Retinal pigment epithelial cell (primary cell): ENCODE measurements at places on chromosomes 3 and 15.

GRCh38 chr3:145089337-145089736, 1071.6 kb downstream of the PLOD2 start:
- no peak for DNase-seq

DNA sequence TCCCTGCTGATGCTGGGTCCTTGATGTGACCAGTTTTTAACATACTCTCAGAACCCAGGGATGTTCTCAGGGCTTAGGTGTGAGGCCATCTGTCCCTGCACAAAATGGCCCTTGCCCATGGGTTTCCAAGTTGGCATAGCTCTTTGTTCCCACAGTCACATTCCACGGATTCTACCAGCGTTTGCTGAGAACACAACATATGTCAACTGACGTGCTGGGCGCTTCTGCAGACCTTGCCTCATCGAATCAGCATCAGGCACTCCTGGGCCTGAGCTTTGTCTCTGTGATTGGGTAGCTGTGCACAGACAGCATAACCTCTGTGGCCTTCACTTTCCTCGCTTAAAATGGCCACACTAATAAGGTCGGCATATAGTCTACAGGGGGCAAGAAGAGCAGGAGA, 69.0 kb downstream of the MGLL start:
- DNase-seq: no peak

DNA sequence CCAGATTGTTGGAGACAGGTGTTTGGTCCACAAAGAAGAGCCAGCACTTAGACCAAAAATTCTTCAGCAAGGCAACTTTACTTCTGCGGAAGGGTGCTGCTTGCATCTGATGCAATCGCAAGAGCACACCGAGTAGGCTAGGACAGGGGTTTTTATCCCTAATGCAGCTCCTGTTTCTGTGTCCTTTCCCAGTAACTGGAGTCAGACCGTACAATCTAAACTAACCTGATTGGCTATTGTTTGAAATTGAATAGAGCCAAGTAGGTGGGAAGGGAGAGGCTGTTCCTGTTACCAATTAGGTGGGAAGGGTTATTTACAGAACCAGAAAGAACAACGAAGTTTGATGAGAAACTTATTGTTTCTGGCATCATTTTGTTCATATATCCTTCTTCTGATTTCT, 77.6 kb downstream of the CHCHD4 start:
- DNase-seq: no peak

DNA sequence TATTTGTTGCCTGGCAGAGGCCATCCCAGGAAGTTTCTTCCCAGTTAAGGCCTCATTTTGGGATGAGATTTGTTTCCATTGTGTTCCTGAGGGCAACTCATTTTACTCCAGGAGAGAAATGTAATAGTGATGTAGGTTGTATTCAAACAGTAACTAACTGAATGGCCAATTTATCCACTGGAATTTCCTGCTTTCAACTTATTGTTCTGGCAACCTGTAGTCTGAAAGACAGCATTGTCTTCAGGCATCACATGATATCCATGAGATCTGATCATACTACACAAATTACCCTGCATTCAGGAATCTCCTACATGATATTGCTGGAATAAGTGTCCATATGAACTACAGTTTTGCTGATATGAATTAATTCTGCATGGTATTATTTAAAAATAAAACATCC, 79.5 kb upstream of the FGF7 start:
- DNase-seq: no peak

- DNase-seq: no peak
Measured at GRCh38 chr3:69563981-69564380, 175.3 kb upstream of the MITF start.

DNA sequence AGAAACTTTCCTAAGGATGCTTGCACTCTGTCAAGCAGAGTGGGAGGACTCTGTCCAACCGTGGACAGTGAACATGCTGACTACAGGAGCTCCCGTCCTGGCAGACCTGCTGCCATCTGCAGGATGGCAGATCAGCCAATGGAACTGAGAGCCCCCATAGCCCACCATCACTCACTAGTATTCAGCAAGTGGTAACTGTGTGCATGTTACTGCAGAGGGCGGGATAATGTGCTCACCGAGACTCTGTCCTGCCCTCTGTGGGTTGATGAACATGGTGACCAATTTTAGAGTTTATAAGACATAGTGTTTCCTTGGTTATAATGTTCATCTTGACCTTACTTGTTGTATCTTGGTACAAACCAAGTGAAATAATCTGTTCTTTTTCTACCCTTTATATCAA, 11.5 kb downstream of the CSPG5 start:
- DNase-seq: no peak

GRCh38 chr3:115245899-115246298, 98.8 kb upstream of the ZBTB20 start:
- DNase-seq: no peak

DNA sequence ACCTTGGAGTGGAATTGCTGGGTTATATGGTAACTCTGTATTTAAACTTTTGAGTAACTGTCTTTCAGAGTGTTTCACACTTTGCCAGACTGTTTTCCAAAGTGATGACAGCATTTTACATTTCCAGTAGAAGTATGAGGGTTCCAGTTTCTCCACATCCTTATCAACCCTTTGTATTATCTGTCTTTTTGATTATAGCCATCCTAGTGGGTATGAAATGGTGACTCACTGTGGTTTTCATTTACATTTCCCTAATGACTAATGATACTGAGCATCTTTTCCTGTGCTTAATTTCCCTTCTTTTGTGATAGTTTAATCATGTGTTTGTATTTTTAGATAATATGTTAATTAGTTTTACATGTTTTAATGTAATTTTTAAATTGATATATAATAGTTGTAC, 138.1 kb upstream of the DAZL start:
- DNase-seq: no peak

DNA sequence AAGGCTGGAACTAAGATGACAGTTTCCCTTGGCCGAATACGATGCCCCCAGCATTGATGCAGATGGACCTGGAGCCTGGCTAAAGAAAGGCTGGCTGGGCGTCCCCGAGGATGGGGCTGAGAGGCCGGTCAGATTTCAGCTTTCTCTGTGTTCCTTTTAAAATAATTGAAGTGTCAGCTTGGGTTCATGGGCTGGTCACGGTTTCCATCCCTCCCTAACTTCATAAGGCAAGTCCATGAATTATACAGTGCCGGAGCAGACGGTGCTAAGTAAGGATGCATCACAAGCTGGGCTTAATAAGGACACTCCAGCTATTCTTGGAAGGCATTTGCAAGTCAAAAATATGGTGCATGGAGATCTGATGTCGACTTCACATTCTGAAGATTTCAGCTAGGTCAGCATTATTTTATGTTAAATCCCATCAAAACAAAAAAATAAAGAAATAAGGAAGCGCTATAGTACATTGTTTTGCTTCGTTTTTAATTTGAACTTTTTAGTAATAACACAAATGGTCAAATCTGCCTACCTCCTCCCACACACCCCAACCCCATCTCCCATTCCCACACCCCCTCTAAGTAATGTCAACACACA, 220.8 kb downstream of the RPLP1 start:
- DNase-seq: no peak

- DNase-seq: no peak
Measured at GRCh38 chr15:32880642-32881041, 162.8 kb downstream of the GREM1 start.

DNA sequence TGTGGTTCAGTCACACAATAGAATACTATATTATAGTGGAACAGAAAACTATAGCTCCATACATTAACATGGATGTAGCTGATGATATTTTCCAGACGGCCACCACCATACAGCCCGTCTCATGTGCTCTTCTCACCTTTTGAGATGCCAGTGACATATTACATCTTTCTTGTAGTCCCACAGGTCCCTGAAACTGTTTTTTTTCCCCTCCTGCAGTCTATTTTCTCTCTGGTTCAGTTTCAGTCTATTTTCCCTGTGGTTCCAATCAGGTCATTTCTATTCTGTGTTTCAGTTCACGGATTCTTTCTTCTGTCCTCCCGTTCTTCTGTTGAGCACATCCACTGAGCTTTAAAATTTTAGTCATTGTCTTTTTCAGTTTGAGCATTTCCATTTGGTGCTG, 72.2 kb downstream of the PPCDC start:
- no peak for DNase-seq

DNA sequence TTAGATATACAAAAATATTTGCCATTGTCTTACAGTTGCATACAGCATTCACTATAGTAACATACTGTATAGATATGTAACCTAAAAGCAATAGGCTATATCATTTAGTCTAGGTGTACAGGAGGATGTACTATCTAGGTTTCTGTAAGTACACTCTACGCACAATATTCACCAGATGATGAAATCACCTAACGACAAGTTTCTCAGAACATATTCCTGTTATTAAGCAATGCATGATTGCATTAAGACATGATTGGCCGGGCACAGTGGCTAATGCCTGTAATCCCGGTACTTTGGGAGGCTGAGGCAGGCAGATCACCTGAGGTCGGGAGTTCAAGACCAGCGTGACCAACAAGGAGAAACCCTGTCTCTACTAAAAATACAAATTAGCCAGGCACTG, 14.5 kb upstream of the PRKCI start:
- no peak for DNase-seq

GRCh38 chr15:100733101-100733842, 130.9 kb downstream of the ASB7 start:
- DNase-seq: no peak

- DNase-seq: no peak
Measured at GRCh38 chr3:32375596-32375930, 16.1 kb upstream of the CMTM7 start.

DNA sequence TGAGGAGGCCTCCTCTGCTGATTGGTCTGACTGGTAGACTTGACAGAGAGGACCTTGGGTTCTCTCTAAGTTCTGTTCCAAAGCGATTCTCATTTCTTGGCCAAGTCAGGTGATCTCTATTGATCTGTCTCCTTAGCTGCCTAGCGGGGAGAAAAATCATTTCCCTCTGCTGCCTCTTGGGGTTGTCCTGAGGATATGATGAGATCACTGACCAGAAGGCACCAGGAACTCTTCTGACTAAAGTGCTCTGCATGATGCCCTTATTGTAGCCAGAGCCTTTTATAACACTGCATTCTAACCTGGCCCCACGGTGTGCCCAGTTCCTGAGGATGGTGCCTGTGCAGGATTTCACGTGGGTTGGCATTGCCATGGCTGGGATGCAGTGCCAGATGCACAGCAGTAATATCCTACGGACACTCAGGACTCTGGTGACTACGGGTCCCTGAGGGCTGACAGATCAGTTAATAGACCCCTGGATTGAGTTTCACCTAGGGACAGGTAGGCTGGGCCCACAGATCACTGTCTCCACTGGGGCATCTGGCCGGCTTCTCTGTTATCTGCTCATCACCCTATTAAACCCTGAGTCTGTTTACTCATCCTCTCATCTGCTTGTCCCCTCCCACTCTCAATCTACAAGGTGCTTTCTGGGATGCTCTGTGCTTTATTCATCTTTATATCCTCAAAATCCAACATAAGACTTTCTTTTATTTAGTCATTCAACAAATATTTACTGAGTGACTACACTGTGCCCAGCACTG, 3.9 kb upstream of the HEG1 start:
- no peak for DNase-seq

DNA sequence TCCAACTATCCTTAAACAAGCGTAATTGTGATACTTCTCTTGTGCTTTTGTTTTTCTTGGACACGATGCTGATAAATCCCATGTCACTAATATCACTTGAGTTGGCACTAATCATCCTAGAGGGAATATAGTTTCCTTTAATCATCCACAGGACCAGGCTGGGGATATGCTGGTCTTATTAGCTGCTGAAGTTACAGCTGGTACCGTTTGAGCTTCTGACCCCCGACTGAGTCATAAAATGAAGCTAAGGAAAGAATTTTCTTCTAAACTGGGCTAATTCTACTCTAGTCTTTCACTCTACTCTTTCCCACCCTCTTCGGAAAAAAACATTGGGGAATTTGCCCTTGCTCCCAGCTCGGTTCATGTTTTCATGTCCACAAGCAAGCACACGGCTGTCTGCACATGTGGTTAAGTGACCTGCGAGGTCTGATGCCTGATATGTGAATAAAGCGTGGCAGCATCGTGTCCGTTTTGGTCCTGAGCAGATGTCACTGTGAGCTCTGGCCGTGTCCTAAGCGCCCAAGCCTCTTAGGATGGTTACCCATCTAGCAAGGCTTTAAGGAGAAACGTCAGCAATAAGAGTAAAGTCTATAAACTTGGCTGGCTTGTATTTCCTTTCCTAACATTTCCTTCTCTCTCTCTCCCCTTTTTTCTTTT, 223.7 kb downstream of the ITPR1 start:
- no peak for DNase-seq

DNA sequence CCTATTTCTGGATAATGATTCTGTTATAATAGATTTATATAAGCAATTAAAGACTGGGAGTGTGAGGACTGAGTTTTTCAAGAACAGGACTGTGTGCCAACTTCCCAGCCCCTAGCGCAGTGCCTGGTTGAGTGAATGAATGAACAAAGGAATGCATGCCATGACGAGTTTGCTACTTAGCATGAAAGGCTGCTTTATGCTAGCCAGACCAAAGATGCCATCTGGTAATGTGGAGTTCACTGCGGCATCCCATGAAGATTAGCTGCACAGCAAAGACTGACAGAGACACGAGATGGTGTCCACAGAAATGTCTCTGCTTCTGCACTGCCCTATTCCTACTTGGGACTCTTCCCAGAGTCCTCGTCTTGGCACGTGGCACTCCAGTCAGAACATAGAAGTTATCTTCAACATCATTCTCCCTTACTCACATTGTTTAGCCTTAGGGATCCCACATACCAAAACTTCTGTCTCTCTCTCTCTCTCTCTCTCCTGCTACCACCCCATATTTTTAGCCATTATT, 283.9 kb upstream of the CTNNB1 start:
- no peak for DNase-seq
